Cardiac septum (tissue), 1 donor: ENCODE measurements at places on chromosomes 7 and 10.

DNA sequence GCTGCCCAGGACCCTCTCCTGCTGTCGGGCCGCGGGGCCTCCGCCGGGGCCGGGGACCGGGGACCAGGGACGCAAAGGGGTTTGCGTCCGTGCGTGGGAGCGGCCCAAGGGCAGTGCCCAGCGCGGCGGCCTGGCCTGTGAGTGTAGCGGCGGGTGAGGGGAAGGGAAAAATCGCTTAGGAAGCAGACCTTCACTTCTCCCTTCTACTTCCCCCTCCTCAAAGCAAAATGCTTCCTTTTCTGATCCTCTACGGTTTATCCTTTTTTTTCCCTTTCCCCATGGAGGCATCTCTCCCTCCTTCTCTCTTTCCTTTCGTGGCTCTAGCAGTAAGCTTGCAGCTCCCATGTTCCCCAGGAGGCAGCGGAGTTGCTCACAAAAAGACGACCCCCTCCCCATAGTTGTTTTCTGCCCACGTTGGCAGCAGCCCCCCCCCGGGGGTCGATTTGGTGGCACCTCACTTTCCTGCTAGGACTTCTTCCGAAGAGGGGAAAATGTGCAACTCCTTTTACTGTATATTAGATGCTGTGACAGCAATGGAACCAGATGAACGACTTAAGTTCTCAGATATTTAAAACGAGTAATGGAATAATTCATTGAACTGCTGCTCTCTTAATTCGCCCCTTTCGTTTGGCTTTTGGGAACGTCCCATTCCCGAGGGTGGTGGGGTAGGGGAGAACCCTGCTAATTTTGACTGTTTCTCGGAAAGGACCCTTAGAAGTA lies 724 bp downstream of the CAPZA2 start:
- no peak for DNase-seq

DNA sequence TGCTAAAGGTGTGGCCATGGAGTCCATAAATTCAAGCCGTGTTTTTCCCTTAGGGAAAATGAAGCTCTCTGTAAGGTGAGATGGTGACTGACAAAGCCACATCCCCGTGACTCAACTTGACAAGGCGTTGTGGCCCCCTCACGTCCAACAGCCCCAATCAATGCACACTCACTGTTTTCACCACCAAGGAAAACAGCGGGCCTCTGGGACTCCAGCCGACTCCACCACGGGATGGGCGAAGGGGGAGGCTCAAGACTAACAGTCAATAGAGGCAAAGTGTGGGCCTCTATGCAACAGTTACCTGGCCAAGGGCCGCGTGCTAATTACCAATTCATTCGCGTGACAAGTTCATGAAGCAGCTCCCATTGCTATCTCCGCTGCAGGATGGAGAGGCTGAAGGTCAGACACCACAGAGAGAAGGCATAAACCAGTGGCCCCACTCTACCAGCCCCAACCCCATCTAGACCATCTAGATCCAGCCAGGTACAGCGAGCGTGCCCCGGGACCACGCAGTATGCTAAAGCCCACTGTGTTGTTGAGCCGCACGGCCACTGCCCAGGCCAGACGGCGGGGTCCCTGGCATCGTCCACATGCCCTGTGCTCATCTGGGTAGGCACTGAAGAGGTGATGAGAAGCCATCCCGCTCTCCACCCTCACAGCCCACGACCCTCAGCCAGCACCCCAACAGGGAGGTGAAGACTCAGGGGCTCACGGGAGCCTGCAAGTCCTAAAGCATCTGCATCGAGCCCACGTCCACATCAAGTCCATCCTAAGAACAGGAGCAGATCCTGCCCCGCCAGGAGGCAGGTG lies 76.1 kb downstream of the PROSER2 start:
- peak; percentile 55 for DNase-seq

DNA sequence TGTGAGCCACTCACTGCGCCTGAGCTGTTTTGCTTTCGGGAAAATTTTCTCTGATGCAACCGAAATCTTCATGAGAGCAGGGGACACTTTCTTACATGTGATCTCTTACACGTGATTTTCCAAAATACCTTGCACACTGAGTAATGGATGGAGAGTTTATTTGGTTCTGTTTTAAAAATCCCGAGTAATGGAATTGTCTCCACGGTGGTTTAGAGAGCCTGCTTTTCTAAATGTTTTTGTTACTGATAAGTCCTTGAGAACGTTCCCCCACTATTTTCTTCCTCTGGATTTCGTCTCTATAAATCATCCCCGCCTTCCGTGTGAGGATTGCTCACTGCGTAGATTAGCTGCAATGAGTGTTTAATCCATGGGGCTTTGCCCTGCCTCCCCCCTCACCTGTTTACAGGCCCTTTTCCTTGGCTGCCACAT lies 25.7 kb downstream of the CAMK1D start:
- no peak for DNase-seq

- no peak for DNase-seq
Observed at GRCh38 chr7:156732091-156732625, 91.6 kb downstream of the RNF32 start.

GRCh38 chr10:29820890-29821461 lies 186.2 kb upstream of the SVIL start:
- no peak for DNase-seq

- DNase-seq, result no peak
Observed at GRCh38 chr10:6755781-6756460, 175.8 kb upstream of the PRKCQ start.

DNA sequence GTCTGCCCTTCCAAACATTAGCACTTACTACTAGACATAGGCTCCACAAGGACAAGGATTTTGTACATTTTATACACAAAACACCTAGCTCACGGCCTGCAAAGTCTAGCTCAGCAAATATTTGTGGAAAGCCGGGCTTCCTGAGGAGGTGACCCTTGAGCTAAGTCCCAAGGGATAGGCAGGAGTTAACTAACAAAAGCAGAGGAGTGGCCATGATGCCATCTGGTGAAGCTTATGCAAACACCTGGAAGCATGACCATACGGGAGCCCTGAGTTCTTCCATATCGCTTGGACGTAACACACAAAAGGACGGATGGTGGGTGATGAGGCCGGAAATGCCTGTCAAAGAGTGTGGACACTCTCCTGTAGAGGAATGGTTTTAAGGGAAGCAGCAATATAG lies 25.9 kb upstream of the YAE1 start:
- DNase-seq, result no peak

GRCh38 chr10:72802763-72803505 lies 90.6 kb upstream of the OIT3 start:
- no peak for DNase-seq

GRCh38 chr10:22252224-22252800 lies 34.5 kb upstream of the EBLN1 start:
- peak; percentile 80 for DNase-seq

- peak; percentile 86 for DNase-seq
Observed at GRCh38 chr10:70890917-70891431, 2.6 kb upstream of the PCBD1 start.

GRCh38 chr10:1141701-1142100 lies 85.5 kb downstream of the WDR37 start:
- no peak for DNase-seq

DNA sequence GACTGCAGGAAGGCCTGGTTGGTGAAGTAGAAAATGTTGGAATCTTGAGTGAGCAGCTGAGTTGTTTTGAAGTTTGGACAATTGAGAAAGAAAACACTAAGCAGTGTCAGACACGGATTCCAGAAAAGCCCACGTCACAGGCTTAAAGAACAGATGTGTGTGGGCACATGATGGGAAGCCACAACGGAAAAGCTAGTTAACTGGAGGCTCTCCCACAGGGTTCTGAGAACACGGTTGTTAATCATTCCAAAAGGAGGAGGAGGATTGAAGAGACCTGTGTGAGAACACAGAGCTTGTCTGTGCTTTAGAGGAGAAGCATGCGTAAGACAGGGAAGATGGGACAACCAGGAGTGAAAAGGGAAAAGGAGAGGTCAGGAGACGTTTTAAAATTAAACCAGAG lies 42.6 kb downstream of the SHH start:
- DNase-seq, result no peak

GRCh38 chr7:157463245-157463644 lies 126.4 kb downstream of the DNAJB6 start:
- DNase-seq, result no peak

DNA sequence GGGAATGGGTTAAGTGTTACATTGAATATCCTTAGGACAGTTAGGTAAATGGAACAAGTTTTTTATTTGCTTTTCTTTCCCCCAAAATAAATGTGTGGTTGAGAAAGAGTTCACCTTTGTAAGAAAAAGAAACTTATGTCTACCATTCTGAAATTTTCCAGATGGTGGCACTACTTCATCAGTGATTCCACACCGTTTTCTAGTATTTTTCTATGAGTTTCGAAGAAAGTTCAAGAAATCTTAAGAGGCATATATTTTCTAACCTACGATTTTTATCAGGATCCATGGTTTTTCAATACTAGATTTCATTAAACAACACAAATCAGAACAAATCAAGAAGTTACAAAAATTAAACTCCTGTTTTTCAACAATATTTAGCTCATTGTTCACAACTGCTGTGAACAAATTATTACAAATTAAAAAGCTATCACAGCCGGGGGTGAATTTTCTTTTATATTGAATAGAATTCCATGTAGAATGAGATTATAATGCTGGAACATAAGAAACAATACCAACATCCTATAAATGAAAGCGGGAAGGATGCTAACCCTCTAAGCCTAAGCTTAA lies 163.1 kb upstream of the NPVF start:
- no peak for DNase-seq

DNA sequence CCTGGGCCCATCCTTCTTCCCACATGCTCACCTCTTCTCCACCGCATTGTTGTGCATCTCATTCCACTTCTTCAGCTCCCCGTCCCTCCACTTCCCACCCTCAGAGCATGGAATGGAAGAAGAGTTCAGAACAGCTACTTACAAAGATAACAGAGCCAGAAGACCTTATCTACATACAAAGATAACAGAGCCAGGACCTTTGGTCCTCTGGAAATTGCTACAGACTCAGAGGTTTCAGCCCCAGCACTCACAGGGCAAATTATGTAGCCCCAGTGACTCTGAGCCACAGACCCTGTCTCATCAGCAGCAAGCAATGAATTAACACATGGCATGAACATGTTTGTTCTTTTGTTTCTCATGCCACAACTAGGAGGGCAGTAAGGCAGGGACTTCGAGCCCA lies 28.7 kb upstream of the SLC29A3 start:
- DNase-seq, result no peak

DNA sequence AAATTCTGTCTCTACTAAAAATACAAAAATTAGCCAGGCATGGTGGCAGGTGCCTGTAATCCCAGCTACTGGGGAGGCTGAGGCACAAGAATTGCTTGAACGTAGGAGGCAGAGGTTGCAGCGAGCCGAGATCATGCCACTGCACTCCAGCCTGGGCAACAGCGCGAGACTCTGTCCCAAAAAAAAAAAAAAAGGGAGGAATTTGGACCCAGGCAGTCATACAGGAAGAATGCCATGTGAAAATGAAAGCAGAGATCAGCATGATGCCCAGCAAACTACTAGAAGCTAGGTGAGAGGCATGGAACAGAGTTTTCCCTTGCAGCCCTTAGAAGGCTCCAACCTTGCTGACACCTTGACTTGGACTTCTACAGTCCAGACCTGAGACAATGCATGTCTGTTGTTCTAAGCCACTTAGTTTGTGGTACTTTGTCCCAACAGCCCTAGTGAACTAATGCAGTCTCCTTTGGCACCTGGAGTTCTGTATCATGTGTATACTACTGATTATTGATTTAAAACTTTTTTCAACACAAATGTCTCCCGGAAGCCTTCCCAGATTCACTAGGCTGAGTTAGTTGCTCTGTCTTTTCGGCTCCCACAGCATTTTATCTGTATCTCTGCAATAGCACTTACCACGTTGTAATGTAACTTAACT lies 10.2 kb upstream of the BAG3 start:
- DNase-seq, result no peak

- no peak for DNase-seq
Observed at GRCh38 chr10:22723343-22723779, 9.0 kb upstream of the PIP4K2A start.
